ENCODE measurements at places on chromosomes 12 and 14. TPM values are rescaled to one million over a fixed set of nuclear protein-coding genes. Genes with fewer than 3 reads are reported as not detected.

GRCh38 chr14:106024983-106025604 is 498.7 kb downstream of the TMEM121 start:
- DNase-seq: no peak

- no peak for DNase-seq
Measured at GRCh38 chr14:86543521-86543920, 1013.6 kb downstream of the FLRT2 start.

The MAPKAPK5 gene
- total RNA-seq: 40.0 TPM

GRCh38 chr14:81946834-81947798 is 413.5 kb upstream of the SEL1L start:
- DNase-seq: no peak

The ZDHHC22 gene
- total RNA-seq: not detected

DNA sequence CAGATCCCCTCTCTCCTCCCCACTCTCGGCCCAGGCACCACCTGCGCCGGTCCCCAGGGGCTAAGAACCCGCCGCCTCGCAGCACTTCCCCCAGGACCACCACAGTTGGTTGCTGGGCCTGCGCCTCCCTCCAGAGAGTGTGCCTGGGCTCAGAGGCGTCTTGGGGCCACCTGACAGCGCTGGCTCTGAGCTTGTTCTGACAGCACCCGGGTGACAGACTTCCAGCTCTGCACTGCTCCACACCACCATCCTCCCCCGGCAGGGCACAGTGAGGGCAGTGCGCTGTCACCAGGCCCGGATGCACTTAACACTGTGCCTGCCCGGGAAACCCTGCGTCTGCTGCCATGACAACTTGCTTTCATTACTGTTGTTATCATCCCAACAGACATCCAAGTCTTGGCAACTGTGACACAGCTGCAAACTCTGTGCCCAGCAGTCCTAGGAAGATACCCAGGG is 6.6 kb downstream of the BRF1 start:
- DNase-seq: no peak

DNA sequence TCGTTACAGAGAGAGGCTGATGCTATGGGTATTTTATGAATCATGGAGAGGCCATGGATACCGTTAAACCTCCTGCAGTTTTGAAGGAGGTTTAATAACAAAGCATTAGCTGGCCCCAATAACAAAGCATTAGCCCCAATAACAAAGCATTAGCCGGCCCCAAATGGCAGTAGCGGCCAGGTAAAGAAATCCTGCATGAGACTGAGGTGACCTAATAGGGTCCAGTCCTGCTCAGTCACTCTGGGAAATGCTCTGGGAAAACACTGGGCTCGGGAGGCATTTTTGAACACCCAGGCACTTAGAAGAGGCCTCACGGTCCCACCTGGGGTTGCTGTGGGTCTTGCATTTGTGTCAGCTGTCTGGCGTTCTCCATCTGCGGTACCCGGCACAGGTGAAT is 776 bp upstream of the RIN3 start:
- DNase-seq: no peak

- no peak for DNase-seq
Measured at GRCh38 chr12:57196439-57196838, 20.2 kb upstream of the NXPH4 start.

Data from breast epithelium (tissue), 4 donors.